Ammon's horn (tissue), 1 donor: ENCODE measurements at places on chromosomes 1 and 21.

- no peak for DNase-seq
These were observed 33.9 kb downstream of the LDLRAP1 start for GRCh38 chr1:25577134-25577920.

- DNase-seq: no peak
These were observed 705.0 kb downstream of the KCNT2 start for GRCh38 chr1:195903203-195903602.

DNA sequence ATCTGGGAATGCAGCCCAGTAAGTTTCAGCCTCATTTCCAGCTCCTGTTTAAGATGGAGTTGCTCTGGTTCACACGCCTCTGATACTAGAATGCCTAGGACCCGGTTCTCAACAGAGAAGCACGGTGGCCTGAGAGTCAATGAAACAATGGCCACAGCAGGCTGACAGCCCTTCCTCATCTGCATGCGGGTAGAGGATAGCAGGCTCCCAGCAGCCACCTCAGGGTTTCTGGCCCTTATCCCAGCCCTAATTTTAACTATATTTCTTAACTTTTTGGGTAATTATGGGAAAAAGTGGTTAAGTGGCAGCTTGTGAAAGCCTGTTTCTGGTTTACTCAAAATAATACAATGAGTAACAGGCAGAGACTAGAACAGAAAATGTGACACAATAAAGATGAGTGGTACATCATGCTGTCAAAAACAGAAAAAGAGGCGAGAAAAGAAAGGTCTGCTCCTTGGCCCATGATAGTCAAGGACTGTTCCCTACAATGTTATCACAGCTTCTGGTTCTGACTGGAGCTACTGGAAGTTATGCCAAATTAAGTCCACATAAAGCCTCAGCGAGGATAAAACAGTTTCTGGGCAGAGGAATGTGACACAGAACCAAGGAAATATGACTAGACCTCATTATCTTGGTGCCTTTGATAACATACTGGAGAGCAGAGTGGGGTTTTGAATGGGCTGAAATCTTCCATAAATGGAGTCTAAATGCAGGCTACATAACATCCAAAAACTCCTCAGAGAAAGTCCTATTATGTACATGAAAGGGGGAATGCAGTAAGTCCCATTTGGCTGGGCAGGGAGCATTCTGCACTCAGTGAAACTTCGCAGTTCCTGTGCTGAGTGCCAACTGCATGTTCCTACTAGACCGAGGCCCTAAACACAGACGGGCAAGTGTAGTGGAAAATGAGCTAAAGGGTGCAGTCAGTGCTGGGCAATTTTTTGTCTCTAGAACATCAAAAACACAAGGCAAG, 92.1 kb downstream of the NIBAN1 start:
- DNase-seq: peak; percentile 58

DNA sequence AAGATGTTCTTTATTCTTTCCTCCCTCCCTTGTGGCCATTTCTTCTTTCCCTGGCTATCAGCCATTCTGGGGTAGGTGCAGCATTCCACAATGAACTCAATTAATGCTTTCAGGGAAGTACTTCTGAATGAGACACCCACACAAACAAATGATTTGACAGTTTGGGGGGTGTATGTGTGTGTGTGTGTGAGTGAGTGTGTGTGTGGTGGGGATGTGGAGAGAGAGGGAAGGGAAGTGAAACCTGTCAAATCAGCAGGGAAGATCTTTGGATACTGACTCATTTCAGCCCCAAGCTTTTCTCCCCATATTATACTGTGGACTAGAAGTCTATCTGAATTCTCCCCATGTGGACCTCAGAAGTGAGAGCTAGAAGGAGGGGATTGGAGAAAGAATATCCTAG, 154.9 kb upstream of the CD34 start:
- DNase-seq: peak; percentile 73

- peak; percentile 56 for DNase-seq
These were observed 122.9 kb upstream of the ARHGEF16 start for GRCh38 chr1:3331564-3331963.

GRCh38 chr1:242411901-242412300, 112.6 kb downstream of the PLD5 start:
- no peak for DNase-seq

DNA sequence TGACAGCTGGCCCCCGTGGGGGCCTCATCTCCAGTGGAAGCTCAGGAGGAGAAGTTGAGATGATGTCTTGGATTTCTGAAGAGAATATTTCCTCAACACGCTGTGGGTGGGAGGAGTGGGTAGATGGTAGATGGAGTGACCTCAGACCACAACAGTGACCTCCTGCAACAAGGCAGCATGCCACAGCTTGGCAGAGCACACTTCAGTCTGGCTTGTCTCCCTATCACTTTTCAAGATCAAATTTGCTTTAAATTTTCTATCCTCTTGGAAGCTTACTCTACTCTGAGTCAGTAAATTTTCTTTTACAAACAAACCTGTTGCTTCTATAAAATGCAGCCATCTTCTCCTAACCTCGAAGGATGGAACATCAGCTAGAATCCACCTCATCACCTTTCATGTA, 59.7 kb downstream of the NTPCR start:
- no peak for DNase-seq

GRCh38 chr1:20486457-20487235, 636 bp upstream of the CAMK2N1 start:
- DNase-seq: peak; percentile 87

- DNase-seq: peak; percentile 25
These were observed 10.9 kb upstream of the CD101 start for GRCh38 chr1:116990612-116991151.

DNA sequence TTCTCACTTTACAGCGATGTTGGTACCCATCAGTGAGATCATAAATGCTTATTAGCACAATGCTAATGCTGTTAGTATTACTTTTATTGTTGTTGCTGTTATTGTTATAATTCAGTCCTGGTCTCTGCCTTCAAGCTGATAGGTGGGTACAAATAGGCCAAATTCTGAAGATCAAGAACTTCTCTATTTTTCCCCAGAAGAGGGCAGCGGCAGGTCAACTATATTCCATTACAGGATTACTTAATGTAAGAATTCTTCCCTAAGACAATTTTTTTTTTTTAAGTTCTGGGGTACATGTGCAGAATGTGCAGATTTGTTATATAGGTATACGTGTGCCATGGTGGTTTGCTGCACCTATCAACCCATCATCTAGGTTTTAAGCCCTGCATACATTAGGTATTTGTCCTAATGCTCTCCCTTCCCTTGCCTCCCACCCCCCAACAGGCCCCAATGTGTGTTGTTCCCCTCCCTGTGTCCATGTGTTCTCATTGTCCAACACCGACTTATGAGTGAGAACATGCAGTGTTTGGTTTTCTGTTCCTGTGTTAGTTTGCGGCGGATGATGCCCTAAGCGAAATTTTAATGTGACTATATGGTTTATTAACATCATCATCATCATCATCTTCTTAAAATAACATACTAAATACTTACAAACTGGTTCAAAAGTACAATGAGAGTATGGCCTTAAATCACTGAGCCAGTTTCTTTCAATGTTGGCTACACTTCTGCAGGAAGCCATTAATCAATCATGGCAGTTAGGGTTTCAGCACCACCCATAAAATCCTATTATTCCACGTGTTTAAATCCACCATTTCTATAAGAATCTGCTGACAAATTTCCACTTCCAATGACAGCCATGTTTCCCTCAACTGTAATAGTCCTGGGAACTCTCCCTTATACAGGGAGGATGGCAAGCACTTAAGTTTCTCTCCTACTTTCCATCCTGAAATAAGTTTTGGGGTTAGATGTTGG, 19.2 kb downstream of the SLC19A2 start:
- DNase-seq: no peak

DNA sequence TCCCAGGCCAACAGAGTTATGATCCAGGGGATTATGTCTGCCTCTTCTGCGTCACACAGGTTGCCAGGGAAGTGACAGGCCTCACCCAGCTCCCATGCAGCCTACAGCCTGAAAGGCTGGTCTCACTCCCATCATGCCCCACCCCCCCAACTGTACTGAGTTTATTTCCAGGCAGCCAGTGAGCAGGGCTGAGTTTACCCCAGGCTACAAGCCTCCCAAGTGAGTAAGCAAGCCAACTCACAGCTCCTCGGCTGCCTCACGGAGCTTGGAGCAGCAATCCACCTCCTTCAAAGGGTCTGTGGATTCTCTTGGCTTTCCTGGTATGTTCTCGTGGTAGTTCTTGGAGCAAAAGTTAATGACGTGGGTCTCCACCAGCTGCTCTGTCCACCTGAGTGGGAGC, 1147.6 kb upstream of the ADGRL4 start:
- DNase-seq: no peak

- DNase-seq: no peak
These were observed 296.0 kb upstream of the PTBP2 start for GRCh38 chr1:96425382-96426129.

DNA sequence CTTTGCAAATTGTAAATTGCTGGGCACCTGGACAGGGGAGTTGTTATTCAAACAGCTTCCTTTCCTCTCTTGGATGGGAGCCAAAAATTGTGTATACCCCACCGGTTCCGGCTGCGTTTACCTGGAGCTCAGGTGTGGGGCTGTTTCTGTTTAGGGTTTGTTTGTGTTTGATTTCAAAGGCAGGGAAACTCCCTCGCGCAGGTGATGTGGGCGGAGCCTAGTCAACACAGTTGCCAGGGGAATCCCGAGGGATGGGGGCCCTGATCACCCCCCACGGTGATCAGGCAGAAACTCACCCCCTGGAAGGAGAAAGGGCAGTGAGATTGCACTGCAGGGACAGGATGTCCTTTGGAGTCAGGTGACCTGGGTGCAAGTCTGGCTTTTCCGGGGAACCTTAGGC, 28.3 kb downstream of the CDCP2 start:
- no peak for DNase-seq

DNA sequence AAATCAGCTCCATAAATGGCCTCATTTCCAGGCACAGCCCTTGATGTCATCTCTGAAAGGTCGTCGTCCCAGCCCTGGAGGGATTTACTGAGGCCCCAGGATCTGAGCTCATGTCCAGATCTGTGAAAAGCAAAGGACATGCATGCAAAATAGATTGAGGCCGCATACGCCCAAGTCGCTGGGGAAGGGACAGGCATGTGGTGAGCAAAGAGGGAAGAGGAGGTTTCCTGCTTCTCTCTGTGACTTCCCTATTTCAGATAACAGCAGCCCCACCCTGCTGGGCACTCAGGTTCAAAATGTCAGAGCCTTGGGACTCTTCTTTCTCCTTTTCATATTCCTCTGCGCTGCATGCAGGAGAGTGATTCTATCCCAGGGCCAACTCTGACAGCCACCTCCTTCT, 197.2 kb downstream of the ADSS2 start:
- peak; percentile 69 for DNase-seq
